ENCODE measurements at places on chromosomes 6 and 20. TPM values are rescaled to one million over a fixed set of nuclear protein-coding genes. Genes with fewer than 3 reads are reported as not detected.

DNA sequence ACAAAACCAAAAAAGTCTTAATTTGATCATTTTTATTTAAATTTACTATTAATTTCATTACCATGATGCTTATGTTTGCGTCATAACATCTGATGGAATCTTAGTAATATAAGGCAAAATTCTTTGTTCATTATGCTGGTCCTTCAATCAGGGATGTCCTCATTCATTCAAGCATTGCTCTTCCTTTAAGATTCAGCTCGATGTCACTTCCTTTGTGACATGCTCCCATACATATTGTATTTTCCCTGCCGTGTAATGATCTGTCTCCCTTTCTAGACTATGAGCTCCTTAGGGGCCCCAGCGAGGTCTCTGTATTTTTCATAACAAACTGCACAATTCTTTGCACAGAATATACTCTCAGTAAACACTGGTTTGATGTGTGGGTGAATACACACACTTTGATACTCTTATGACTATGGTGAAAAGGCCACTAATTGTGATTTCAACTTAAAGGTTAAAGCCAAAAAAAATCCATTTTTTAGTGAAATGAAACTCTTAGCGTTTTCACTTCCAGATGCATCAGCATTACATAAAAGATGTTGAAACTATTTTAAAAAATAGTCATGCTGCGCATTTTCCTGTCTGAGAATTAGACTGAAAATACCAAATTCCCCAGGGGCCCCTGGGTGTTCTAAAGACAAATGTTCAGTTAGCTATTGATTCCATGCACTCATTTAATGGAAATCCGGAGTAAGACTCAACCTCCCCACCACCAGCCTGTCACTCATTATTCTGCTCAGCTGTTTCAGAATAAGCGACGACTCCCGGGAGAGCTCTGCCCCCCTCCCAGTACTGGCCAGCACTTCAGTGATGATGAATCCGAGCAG lies 169.7 kb downstream of the ATXN1 start:
- peak; percentile 41 for DNase-seq
- peaks cover 29% of the 10 kb centered on the region for H3K36me3 ChIP-seq
- no peaks in the 10 kb centered on the region for H3K27me3 ChIP-seq
- peak overlapping the region; percentile 70 for H3K27ac ChIP-seq

DNA sequence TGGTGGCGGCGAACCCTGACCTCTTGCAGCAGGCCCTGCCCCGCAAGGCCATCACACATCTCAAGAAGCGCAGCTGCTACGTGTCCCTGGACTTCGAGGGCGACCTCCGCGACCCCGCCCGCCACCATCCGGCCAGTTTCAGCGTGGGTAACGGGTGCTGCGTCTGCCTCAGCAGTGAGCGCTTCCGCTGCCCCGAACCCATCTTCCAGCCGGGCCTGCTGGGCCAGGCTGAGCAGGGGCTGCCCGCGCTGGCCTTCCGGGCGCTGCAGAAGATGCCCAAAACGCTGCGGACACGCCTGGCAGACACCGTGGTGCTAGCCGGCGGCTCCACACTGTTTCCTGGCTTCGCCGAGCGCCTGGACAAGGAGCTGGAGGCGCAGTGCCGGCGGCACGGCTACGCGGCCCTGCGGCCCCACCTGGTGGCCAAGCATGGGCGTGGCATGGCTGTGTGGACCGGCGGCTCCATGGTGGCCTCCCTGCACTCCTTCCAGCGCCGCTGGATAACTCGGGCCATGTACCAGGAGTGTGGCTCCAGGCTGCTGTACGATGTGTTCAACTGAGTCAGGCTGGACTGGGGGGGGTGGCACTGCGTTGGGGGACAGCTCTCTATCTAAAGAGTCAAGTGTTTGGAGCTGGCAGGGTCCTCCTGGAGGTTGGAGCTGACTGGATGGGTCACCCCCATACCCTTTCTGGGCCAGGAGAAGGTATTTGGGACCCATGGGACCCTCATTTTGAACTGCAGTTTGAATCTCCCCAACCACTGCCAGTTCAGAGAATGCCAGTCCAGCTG lies 1.1 kb downstream of the ACTL10 start:
- peaks cover 10% of the 10 kb centered on the region for H3K36me3 ChIP-seq
- peak overlapping the region; percentile 83 for H3K4me3 ChIP-seq
- H3K27ac ChIP-seq, result peak overlapping the region; percentile 84
- peaks cover 32% of the 10 kb centered on the region for H3K4me1 ChIP-seq
- H3K27me3 ChIP-seq, result no peaks in the 10 kb centered on the region

Gene PRRT1
- 1.1 TPM for total RNA-seq

DNA sequence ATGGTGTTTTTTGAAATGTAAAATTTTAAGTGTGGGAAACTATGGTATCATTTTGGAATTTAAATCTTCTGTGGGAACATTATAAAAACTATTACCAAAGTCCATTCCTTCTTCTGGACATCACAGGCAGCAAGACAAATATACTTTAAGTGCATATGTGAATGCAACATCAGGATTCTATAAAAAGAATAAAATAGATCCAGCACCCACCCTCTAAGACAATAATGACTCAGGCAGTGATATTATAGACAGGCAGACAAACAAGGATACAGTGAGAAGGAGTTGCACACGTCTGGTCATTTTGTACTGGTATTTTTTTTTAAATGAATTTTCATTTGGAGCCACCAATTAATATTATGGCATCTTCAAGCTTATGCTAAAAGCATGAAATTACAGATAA lies 21.1 kb upstream of the NEDD9 start:
- peaks cover 34% of the 10 kb centered on the region for H3K4me1 ChIP-seq
- H3K36me3 ChIP-seq, result peaks cover 47% of the 10 kb centered on the region
- no peaks in the 10 kb centered on the region for H3K27me3 ChIP-seq
- no peak for DNase-seq

Gene ERVFRD-1
- total RNA-seq, result not detected

- DNase-seq, result no peak
- H3K4me1 ChIP-seq, result peaks cover 76% of the 10 kb centered on the region
- H3K4me3 ChIP-seq, result no peak overlapping the region
These were observed 122.4 kb downstream of the IPCEF1 start for GRCh38 chr6:154234019-154234772.

GRCh38 chr6:134436281-134436815 lies 118.4 kb upstream of the SGK1 start:
- H3K27me3 ChIP-seq, result no peaks in the 10 kb centered on the region
- H3K4me1 ChIP-seq, result peaks cover 29% of the 10 kb centered on the region
- peak overlapping the region; percentile 88 for H3K27ac ChIP-seq
- H3K4me3 ChIP-seq, result peak overlapping the region; percentile 60
